ENCODE measurements at places on chromosomes 1 and 21.

DNA sequence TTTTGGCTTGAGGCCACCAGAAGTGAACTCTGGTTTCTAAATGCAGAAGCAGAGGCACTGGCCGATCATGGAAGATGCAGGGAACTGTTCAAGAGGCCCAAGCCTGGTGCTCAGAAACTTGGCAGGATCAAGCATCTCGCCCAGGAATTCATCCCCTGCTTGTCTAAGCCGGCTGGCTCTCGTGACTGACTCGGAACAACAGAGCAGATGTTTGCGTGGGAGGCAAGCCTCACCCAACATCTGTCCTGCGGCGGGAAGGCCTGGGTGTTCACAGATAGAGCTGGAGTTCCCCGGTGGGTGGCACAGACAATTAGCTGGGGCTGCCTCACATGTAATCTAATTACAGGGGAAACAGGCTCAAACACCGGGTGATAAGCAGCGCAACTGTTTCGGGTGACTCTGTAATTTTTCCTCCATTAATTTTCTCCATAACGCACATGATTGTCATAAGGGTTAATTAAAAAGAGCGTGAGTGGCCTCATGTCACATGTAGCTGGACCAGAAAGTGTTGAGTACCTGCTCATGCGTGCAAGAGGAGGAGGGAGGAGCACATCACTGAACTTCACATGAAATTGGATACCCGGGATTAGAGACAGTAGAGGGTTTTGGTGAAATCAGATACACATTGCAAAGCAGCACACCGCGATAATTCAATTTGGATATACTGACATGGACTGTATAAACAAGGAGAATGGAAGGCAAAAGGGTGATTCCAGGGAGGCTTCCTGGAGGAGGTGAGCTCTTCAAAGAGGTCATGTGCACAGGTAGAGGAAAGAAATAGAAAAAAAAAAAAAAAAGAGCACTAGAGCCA, 180.0 kb downstream of the ETS2 start:
- DNase-seq: peak; percentile 91

- no peak for DNase-seq
Measured at GRCh38 chr1:71393301-71393700, 312.5 kb upstream of the ZRANB2 start.

DNA sequence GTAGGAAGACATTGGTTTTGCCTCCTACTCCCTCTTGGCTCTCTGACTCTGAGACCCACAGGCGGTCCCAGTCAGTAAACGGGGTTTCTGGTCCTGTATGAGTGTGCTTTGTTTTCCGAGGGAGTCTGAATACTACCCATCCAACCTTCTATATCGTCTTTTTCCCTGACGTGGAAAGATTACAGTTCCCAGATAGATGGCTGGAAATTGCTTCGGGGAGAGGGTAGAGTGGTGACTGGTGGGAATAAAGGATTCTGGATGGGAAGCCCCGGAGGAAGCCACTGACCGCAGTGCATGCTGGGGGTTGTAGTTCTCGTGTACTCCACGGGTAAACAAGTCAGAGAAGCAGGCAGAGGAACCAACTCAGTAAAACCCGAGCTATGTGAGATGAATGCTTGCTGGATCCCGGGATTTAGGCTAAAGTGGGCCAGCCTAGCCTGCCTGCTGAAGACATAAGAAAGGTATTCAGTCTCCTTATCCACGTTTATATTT, 66.2 kb upstream of the IRF2BP2 start:
- peak; percentile 85 for DNase-seq

- DNase-seq: peak; percentile 93
Measured at GRCh38 chr1:153985941-153986761, at the start of gene RAB13. TSS of gene RAB13 (minus strand) at chr1:153986339. CDS start at chr1:153986236, 103 bp downstream.

DNA sequence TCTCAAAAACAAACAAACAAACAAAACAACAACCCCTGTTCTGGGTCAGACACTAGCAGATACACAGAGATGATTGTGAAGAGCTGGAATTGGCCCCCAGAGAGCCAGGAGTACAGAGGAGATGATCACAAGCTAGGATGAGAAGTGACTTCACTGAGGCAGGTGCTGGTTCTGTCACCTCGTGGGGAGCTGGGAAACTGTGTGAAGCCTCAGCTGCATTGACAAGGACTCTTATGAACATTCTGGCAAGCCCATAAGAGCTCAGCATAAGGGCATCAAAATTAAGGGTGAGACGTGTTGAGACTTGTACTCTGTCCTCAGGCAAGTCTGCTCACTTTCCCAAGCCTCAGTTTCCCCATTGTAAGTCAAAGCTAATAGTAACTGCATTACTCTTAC, 14.7 kb upstream of the PTP4A2 start:
- DNase-seq: no peak

DNA sequence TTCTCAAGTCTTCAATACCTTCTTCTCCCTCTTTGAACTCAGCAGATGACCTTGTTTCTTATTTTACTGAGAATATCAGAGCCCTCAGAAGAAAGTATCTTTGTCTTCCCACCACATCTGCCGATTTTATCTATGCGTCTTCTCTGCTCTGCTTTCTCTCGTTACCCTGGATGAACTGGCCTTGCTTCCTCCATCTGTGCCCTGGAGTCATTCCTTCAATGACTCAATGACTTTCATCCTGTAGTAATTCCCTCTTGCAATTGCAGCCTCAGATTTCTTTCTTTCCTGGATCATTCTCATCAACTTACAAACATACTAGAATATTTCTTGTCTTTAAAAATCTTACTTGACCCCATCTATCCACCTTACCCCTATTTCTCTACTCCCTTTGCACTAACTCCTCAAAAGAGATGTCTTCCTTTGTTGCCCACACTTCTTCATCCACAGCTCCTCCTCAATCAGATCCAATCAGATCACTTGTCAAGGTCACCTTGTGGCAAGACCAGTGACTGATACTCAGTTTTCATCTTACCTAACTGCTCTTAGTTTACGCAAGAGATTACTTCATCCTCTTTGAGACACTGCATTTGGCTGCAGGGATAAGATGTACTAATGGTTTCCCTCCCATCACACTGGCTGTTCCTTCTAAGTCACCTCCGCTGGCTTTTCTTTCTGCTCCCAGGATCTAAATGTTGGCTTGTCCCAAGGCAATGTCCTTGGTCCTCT, 8.2 kb upstream of the TGFBR3 start:
- no peak for DNase-seq

DNA sequence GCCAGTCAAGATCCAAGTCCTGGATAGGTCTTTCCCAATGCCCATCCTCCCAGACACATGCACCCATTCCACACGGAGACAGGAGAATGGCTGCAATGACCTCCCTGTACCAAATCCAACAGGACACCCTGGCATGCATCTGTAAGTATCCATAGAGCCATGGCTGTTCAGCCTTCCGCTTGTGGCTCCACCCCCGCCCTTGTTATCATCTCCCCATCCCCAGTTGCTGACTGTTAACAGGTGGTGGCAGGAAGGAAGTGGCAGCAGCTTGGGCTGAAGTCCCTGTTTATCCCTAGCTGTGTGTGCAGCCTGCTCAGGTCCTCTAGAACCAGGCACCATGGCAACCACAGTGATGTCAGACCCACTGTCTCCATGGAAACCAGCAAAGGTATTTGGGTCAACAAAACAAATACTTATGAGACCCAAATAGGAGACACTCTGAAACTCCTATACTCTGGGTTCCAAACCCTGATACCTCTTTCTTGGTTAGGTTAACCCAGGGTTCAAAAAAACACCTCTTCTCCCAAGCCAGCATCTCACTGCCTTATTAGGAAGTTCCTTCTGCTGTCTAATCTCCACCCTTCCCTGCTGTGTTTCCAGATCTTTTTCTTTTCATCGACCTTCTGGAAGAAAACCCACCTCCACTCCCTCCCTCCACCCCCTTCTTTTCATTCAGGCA, 721 bp downstream of the PBXIP1 start:
- peak; percentile 81 for DNase-seq

DNA sequence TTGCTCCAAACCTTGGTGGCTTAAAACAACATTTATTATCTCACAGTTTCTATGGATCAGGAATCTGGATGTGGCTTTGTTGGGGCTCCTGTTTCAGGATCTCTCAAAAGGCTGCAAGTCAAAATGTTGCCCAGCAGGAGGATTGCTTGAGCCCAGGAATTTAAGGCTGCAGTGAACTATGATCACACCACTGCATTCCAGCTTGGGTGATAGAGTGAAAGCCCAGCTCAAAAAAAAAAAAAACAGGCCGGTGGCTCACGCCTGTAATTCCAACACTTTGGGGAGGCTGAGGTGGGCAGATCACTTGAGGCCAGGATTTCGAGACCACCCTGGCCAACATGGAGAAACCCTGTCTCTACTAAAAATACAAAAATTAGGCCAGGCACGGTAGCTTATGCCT, 30.0 kb downstream of the BCAS2 start:
- no peak for DNase-seq

DNA sequence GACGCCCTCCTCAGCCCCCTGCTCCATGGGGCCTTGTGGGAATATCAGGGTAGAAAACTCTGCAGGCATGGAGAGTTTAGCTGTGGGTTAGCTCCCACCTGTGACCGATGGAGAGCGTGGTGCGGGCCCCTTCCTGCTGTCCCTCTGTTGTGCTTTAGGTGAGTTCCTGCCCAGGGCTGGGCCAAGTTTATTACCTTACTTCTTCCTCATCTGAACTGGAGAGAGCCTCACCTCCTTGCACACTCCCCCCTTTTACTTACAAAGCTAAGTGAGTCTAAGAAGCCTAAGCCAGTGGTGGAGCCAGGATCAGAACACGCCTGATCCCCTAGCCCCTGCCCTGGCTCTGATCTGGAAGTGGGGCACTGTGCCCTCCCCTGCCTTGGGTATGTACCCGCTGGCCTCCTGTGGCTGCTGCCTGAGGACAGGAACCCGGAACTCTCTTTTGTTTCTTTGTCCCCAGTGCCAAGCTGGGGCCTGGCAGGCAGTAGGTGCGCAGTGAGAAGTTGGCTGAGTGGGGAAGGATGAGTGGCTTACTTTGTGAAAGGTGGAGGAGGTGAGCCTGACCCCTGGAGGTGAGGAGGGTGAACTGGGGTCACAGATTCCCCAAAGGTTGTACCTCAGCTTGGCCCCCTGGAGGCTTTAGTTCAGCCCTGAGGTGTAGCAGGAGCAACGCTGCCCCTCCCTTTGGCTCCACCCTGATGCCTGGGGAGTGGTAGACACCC, 32.9 kb downstream of the ARHGEF10L start:
- no peak for DNase-seq
